ENCODE measurements at places on chromosomes 11 and 22.

DNA sequence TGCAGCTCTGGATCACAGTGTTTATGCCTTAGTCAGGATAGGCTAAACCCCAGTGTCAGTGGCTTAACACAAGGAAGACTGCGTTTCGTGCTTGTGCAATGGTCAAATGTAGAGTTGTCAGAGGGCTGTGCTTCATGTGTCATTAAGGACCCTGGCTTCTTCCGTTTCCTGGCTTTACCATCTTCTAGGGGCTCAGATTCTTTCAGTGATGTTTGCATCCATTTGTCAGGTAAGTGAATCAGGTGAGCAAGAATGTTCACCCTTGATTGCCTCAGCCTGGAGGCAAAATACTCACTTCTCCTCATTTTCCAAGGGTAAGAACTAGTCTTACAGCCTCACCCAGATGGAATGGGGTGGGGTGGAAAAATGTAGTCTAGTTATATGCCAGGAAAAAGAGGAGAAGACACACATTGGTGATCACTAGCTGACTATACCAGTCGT, 20.5 kb upstream of the AMOTL1 start:
- DNase-seq: no peak

GRCh38 chr11:35412285-35412684, 7.1 kb downstream of the SLC1A2 start:
- DNase-seq: no peak

DNA sequence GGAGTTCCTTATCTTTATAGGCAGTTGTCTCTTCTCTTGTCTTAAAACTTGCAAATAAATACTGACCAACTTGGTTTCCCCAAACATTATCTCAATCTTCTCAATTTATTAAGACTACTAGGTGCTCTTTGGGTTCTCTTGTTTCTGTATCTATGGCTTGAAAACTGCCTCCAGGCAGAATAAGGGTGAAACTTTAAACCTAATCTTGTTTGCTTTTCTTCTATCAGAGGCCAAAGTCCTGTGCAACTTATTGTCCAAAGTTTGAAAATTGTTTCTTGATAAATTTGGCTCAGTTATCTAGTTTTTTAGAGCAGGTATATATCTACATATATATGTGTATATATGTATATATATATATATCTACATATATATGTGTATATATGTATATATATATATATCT, 110.1 kb upstream of the ANO5 start:
- no peak for DNase-seq

DNA sequence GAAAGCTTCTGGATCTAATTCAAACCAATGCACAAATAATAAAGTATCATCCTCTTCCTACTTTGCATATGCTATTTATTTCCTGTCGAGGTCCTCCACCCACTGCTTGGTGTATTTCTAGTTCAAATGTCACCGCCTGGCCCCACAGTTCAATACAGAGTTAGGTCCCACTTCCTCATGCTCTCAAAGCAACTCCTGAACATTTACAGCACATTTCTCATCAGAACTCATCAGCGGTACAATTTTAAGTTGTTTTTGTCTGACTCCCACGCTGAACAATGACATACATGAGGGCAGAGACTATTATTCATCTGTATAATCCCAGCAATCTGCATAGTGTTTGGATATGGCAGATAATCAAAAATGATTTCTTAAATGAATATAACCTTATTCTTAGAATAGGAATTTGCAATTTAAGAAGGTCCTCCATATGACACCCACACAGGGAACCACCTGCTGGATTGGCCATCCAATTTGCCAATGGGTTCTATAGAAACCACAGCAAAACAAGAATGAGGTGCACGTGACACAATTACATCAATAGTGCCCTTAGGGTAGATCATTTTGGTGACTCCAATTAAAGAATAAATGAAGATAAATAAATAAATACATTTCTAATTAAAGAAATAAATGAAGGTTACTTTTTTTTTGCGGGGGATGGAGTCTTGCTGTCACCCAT, 54.2 kb downstream of the SLC25A17 start:
- DNase-seq: no peak

DNA sequence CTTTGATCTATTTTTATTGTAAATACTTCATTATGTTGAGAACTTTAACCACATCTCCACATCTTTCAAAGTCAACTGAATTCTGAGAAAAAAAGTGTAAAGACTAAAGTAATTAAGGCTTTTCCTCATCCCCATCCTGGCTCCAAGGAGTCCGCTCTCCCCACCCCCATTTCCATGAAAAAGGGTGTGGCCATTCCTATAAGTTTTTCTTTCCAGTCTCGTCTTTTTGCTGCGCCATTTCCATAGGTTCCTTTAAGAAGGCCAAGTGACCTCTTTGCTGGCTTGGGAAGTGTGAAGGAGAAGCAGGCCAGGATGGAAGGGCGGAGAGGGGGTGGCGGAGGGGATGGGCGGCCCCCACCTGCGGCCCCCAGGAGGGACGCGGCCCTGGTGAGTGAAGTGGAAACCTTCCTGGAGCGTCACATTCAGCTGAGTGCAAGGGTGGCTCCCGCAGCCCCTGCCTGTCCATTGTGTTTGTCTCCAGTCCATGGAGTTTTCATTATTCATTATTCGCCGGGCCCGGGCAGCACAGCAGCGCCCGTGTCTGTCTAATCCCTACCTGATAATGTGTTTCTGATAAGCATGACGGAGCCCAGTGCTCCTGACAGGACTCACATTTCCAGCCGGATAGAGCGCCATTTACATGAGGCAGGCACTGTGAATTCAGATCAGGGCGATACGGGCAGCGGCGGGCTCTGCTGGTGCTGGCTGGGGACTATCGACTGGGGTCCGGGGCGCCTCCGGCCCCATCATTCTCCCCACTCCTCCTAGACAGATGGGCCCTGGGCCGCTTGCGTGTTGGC, 739.8 kb downstream of the OPCML start:
- no peak for DNase-seq

All from substantia nigra (tissue), 51 donors.